ENCODE measurements at places on chromosomes 11 and 22.

DNA sequence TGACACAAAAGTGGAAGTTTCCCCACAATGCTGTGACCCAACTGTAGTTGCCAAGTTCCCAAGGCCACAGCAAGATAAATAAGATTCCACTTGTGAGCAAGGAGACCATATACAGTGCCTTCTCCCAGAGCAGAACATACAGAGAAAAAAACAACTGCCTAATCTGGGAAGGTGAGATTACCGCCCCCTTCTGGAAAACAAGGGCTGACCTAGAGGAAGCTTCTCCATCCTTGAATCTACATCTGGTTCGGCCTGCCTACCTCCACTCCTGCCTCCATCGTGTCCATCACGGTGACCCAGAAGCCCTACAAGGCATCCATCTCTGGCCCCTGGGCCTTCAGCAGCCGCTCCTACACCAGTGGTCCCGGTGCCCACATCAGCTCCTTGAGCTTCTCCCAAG, 6.1 kb upstream of the RNASEH2C start:
- DNase-seq, result no peak

GRCh38 chr11:68149417-68149816, 28.2 kb upstream of the CHKA start:
- no peak for DNase-seq

DNA sequence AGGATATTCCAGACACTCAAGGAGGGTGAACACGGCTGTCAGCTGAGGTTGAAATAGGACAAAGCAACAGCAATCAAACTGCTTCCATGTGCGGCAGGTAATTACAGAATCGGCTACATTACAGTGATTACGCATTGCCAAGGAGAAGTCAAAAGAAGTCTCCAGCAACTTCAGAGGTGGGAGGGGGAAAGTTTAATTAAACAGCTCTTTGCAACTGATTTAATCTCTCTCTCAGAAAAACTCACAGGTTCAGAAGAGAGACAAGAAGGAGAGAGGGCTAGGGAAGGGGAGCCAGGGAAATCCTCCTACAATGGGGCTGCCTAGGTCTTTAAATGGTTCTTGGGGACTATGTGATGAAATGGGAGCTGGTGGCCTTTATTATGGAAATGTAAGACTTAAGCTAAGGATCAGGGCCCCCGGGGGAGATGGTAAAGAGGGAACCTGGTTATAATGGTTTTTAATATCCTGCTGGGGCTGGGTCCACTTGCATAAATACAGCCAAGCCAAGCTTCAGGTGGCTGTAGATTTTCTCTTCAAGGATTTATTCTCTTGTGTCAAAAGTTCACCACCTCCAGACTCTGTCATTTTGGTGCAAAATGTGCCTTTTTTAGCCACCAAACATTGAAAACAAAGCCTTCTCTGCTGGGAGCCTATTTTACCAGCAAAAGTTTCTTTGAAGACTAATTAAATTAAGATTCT, 354.7 kb upstream of the NARS2 start:
- DNase-seq, result no peak

GRCh38 chr11:91707652-91708482, 516.8 kb upstream of the FAT3 start:
- no peak for DNase-seq

DNA sequence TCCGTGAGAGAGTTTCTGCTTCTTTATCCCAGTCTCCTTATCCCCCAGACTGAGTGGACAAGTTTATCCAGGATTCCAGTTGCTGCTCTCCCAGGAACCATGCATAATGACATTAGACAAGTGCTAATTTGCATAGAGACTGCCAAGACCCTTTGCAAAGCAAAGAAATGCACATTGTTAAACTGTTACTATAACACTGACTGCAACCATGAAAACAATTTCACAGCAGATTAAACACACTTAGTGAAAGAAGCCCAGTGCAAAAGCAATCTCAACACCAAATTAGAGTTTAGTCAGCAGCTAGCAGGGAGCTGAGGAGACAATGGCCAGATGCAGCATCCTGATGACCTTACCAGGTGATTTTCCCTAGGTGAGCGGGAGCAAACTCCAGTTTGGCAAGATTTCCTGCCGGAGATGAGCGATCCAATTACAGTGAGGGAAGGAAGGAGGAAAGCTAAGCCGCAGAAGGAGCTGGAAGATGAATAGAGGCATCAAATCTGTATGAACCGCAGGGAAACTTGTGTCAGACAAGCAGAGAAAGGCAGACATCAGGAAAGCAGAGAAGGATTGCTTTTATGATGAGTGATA, 273.8 kb upstream of the B3GAT1 start:
- DNase-seq, result no peak

DNA sequence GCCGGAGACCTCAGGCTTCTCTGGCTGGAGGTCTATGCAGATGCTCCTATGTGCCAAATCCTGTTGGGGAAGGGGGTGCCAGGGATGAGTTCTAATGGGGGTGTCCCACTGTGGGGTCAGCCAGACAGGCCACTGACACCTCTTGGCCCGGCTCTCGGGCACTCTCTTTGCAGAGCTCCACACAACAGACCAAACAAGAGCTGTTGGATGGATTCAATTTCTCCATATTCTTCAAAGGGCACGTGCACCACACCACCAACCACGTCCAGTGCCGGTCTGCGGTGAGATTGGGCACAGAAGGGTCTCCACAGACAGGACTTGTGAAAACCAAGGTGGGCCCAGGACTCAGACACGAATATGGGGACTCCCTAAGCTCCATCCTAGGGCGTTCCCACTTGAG, 2.2 kb upstream of the RGL4 start:
- no peak for DNase-seq

DNA sequence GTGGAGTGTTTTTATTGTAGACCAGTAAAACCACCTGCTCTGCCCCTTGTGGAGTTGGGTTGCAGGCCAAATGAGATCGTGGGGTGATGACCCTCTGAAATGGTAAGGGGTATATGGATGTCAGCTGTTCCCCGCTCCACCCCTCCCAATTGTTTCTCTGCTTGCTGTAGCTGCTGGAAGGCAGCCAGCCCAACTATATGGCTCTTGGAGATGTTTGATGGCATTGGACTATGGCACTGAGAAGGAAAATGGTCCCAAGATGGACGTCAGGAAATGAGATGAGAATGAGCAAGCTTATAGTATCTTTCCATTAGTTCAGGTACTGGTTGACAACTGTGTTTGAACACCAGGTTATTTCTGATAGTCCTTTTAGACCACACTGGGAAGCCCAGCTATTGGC, 94.8 kb upstream of the SORL1-AS1 start:
- DNase-seq, result no peak

DNA sequence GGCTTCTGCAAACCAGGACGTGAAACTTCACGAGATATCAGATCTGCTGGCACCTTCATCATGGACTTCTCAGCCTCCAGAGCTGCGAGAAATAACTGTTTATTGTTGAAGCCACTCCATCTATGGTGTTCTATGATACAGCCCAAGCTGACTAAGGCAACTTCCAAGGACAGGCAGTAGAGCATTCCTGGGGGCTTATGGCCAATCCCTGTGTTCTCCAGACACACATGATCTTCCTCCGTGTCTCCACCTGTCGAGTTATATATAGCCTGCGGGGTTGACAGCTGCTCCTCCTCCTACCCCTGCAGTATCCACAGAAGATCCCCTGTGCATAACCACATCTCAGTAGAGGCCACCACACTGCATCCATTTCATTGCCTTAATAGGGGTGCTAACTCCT, 11.0 kb downstream of the TP53AIP1 start:
- no peak for DNase-seq

DNA sequence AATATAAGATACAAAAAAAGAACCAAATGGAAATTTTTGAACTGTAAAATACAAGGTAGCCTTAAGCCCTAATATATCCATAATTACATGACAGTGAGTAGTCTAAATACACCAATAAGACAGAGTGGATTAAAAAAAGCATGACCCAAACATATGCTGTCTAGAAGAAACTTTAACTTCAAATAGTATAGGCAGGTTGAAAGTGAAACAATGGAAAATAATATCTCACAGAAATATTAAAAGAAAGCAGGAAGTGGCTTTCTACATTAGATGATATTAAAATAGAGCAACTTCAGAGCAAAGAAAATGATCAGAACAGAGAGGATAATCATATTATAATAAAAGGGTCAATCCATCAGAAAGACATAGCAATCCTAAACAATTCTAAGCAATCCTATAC, 21.8 kb downstream of the DCUN1D5 start:
- DNase-seq, result no peak

GRCh38 chr11:48098024-48098423, 117.7 kb downstream of the PTPRJ start:
- DNase-seq, result no peak
